ENCODE measurements at places on chromosomes 7 and 10.
A peak's percentile ranks its signal among the peaks of the same experiment; 100 is the strongest.

- no peak for DNase-seq
These were observed 1.0 kb downstream of the TNS3 start for GRCh38 chr7:47580811-47581331.

DNA sequence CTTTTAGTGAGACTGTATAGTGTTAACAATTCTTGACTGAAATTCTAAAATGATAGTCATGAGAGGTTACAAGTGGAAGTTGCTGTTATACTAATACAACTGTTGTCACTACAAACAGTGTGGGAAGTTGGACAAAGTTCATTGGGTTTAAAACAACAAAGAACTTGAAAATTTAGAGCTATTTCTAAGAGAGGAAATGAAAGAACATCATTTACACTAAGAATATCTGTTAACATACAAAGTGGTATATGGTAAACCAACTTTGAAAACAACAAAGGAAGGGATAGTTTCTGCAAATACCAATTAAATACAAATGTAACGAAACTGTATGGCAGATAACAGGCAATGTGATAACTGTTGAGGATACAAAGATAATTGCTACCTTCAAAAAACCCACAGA, 11.6 kb downstream of the MTPN start:
- no peak for DNase-seq

GRCh38 chr7:138388673-138389491, 71.2 kb upstream of the TRIM24 start:
- no peak for DNase-seq

- DNase-seq: no peak
These were observed 132.7 kb downstream of the ICA1 start for GRCh38 chr7:8129318-8129659.

DNA sequence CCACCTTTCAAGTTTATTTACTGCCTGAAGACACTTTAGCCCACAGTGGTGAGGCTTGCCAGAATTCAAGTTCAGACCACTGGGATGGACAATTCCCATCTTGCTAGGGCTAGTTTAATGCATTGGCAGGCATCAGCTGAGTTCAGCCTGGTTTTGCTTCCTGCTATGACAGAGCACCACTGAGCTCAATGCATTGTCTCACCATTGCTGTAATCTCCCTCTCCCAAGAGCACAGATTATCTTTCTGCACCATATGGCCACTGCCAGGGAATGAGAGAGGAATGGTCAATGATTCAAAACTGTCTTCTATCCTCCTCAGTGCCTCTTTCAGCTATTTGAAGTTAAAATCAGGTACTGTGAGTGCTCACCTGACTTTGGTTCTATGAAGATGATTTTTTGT, 160.8 kb downstream of the XPNPEP1 start:
- peak; percentile 17 for DNase-seq

DNA sequence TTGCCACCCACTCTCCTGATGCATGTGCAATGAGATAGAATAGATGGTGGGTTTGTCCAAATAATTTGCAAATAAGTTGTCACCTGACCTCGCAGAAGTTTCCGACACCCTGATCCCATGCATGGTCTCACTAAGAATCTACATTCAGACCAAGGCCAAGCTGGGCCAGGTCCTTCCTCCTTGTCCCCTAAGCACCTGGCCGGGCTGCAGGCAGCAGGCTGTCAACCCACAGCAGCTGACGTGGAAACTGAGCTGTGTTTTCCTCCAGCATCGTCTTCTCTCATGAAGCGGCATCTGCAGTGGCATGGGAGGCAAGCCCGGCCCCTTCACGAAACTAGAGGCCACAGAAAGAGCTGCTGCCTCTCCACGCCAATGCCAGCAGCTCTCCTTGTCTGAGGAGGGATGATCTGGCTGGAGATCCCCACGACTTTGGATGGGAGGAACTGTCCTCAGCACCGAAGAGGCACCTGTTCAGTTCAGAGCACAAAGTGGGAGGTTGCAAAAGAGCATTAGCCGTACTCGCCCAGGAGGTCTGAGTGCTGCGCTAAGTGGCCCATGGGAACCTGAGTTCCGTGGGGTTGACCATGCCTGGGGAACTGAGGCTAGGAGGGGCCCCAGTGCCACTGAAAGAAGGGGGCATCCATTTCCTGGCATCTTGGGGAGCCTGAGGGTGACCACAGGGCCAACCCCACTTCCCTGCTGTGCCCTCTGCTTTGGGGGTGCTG, 110.5 kb upstream of the INSIG1 start:
- DNase-seq: no peak

DNA sequence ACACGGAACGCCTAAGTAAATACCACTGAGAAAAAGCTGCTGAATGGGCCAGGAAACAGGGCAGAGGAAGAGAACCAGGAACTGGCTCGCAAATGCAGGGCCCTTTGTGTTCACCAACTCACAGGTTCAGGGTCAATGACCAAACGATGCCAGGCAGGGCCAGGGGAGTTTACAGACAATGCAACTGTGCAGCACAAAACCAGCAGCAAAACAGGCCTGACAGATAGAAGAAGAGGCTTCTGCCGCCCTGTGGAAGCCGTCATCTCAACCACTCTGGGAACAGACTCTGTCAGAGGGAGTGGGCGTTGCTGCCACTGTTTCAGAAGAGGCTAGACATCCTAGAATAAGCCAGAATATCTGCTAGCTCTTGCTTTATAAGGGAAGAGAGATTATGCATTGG, 117.9 kb downstream of the KMT2E start:
- DNase-seq: no peak

GRCh38 chr7:10706875-10707493, 266.7 kb upstream of the PHF14 start:
- no peak for DNase-seq

- no peak for DNase-seq
These were observed 128.2 kb downstream of the ADAM22 start for GRCh38 chr7:88062238-88062637.

- DNase-seq: no peak
These were observed 67.8 kb downstream of the CTBP2 start for GRCh38 chr10:125092564-125093031.

DNA sequence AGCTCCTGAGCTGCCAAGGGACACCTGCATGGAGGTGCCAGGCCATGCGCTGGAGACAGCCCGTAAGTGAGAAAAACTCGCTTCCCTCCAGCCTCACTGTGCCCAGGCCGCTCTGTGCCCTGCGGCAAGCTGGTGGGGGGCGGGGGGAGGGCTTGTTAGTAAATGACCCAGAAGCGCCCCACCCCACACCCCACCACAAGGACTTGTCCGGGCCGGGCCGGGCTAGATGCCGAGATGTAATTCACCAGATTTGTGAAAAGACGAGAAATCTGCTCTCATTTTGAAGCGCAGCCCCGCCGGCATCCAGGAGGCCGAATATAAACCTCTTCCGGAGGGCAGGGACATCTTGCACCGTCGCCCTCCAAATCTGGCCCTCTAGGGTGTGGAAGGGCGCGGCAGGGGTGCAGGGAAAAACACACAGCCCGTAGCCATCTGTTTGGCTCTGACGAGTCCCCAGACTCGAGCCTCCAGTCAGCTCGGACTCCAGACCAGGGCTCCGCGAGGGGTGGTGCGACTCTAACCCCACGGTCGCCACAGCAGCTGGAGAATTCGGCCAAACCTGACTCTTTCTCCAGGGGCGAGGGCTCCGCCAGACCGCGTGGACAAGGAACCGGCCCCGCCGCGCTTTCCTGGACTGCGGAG, 14.8 kb downstream of the TLX1 start:
- no peak for DNase-seq

GRCh38 chr7:127578711-127579275, 6.6 kb downstream of the GCC1 start:
- no peak for DNase-seq

DNA sequence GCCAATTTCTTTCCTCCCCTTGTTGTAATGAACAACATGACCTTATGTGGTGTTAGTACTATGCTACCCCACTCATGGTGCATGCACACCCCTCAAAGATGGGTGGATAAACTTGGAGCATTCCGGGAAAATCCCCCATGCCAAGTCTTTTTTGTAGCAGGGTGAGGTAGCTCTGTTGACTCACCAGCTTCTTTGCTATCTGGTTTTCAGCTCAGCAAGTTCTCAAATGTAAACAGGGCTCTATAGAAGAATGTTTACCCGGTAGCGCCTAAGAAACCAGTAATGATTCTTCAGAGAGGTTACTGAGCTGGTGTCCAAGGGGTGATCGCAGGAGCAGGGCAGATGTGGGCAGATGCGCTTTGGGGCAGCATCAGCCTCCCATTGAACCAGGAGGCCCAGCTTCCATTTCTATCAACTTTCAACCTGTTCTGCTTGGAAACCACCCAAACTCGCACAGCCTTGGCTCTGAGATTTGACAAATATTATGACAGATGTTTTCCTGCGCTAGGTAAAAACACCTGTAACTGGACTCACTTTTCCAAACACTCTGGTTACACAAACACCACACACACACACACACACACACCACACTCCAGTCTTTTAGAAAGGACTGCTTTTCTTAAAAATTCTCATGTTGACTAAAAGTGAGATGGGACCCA, 87.8 kb downstream of the ZRANB1 start:
- DNase-seq: no peak

GRCh38 chr10:101938305-101939007, 94.9 kb upstream of the KCNIP2 start:
- no peak for DNase-seq

DNA sequence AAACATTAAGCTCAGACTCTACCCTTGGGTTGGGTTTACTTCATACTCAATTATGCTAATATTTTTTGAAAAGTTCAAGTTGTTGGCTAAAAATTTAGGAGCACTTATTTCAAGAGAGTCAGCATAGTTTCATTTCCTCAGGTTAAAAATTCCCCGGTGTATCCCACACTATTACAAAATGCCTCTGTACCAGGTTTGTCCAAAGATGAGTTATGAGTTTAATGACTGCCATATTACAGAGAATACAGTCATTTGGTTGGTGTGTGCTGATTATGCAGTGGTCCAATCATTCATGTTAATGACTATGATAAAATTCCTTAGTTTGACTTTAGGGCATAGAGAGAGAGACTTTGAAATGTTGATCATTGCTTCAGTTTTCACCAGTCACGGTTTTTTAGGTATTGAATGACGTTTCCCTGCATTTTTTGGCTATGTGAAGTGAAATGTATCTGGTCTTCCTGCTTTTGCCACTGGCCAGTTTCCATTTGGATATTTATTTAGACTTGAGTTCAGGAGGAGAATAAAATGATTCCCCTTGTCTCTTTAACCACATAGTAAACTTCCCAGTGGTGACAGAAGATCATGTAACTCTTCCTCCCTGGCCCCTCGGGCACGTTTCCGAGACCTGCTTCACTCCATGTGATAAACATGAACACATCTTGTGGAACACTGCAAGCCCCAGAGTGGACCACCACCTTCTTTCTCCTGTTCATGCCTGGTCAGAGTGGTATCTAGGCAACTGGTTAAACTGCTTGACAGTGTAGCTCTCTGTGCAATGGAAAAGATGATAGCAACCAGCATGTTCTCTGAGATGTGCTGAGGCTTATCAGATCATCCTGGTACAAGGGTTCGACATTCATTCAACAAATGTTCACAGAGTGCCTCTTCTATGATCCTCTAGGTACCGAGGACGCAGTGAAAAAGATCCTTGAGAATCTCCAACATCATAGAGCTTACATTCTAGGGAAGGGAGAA, 153.6 kb downstream of the CACNB2 start:
- no peak for DNase-seq

- DNase-seq: no peak
These were observed 18.5 kb downstream of the ARPC1A start for GRCh38 chr7:99344061-99344647.

DNA sequence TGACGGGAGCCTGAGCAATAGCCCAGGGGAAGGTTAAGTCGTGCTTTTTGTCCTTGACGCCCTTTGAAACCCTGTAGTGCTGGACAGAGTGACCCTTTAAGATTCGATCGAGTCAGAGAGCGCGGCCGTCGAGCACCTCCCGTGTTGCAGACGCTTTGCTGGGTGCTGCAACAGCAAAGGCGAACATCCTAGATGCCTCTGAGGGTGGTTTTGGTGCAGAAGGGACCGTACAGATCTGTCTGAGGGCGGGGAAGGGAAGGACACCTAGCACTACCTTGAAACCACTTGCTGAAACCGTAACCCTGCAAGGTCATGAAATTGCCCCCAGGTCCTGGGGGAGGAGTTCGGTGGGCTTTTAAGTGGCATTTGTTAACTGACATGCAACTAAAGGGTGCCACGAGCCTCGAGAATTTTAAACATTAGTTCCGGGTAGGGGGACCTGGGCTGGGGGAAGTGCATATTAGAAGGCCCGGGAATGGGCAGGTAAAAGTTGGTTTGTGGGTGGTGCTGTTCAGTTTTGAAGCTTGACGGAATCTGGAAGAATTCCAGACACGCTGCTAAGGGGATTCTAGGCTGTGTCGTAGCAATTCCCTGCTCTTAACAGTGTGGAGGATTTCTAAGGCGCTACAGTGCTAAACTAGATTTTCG, 786 bp downstream of the ATP5F1C start:
- no peak for DNase-seq

GRCh38 chr10:28393956-28394568, 91.2 kb upstream of the MPP7 start:
- DNase-seq: no peak

- DNase-seq: no peak
These were observed 332.1 kb downstream of the PHTF2 start for GRCh38 chr7:78130446-78131215.

GRCh38 chr7:107029061-107029763, 15.3 kb upstream of the PRKAR2B start:
- DNase-seq: no peak

GRCh38 chr7:84495128-84495527, 300.5 kb upstream of the SEMA3A start:
- DNase-seq: no peak

DNA sequence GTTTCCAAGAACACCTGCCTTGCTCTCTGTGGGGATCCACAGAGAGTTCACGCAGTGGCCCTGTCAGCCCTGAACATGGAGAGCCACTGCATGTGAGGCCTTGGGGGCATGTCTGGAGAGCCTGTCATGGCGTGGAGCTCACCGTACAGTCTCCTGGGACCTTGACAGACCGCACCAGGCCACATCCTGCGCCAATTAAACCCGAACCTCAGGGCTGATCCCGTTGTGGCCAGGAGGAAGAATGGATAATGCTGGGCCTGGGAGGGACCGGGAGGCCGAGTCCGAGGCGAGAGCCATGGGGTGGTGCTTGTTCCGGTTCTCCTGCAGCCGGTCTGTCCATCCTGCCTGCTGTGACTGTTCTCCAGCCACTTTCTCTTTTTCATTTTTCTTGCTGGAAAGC, 68.7 kb downstream of the DNAJB6 start:
- no peak for DNase-seq

DNA sequence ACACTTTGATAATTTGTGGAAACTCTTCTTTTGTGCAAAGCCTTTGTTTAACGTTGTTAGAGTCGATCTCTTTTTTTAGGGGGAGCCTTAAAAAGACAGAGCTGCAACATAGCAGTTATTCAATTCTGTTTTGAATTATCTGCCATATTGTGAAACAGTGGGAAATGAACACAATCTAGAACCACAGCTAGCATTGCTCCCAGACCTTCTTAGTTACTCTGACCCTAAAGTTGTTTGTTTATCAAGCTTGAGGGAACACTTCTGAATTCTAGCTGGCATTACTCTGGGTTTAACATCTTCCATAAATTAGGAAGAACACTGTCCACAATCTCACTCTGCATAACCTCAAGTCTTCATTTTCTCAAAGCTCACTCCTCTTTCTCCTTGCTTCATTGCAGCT, 217.7 kb downstream of the PRKG1 start:
- DNase-seq: no peak

Measured in D721Med (cell line).